ENCODE measurements at places on chromosomes 1 and 21. TPM values are rescaled to one million over a fixed set of nuclear protein-coding genes. Genes with fewer than 3 reads are reported as not detected.

Gene HSD17B7
- total RNA-seq: 19.5 TPM

Gene ADCY10
- total RNA-seq: under 0.01 TPM

Gene BGLAP
- 0.50 TPM for total RNA-seq

Gene RNU1-1
- total RNA-seq: under 0.01 TPM

Gene GJA9
- total RNA-seq: 0.07 TPM

Gene KCNA3
- total RNA-seq: 0.07 TPM

Gene PGLYRP3
- not detected for total RNA-seq

Gene DDX59
- total RNA-seq: 13.1 TPM

Gene SLC6A17
- 0.79 TPM for total RNA-seq

Gene EDEM3
- 126 TPM for total RNA-seq

Gene TPTE
- total RNA-seq: not detected

Gene CELA2A
- not detected for total RNA-seq

Gene PRR9
- 0.23 TPM for total RNA-seq

Gene PCBP3
- 2.5 TPM for total RNA-seq

Gene NES
- 43.7 TPM for total RNA-seq

Gene S100A10
- total RNA-seq: 131 TPM

Gene DDX20
- total RNA-seq: 16.6 TPM

Gene NBPF10
- 2.8 TPM for total RNA-seq

Gene IGSF3
- total RNA-seq: 0.26 TPM

Data from smooth muscle cell of the pulmonary artery (primary cell).